Stimulated activated CD4-positive, alpha-beta T cell treated with anti-CD3 and anti-CD28 coated beads, Interleukin-1b, Interleukin-23, amount 100 ng/mL, for 1 hour (primary cell): ENCODE measurements at places on chromosomes 5 and 9.

GRCh38 chr5:41812156-41812555 is 58.1 kb downstream of the OXCT1 start:
- no peak for DNase-seq

GRCh38 chr9:123611226-123611625 is 255.2 kb downstream of the CRB2 start:
- DNase-seq = no peak

DNA sequence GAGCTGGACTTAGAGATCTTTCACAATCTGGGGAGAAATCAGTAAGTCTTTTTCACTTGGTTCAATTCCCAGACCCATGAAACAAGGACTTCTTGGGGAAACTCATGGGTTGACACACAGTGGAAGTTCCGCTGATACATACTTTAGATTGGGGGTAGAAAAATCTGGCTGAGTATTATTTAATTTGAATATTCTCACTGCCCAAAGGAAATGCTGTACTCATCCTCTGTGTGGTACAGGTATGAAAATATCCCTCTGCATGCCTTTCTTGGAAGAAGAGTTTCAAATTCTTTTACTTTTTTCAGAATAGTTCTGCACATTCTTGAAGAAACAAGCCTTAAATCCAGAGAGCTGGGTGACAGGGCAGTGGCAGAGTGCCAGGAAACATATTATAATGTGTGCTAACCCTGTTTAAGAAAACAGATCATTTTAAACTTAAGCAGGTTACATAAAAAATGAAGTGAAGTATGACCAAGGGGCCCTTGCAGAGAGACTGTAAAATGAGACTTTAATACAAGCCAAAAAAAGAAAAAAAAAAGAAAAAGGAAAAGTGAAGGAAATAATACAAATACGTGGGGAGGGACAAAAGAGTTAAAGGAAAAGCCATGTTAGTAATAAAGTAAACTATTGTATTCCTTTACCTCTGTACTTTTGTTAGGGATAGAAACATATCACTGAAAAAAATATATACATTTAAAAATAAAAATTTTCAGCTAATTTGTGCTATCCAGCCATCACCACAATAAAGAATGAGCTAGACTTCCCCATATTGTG is 173.4 kb upstream of the NR3C1 start:
- DNase-seq = no peak

DNA sequence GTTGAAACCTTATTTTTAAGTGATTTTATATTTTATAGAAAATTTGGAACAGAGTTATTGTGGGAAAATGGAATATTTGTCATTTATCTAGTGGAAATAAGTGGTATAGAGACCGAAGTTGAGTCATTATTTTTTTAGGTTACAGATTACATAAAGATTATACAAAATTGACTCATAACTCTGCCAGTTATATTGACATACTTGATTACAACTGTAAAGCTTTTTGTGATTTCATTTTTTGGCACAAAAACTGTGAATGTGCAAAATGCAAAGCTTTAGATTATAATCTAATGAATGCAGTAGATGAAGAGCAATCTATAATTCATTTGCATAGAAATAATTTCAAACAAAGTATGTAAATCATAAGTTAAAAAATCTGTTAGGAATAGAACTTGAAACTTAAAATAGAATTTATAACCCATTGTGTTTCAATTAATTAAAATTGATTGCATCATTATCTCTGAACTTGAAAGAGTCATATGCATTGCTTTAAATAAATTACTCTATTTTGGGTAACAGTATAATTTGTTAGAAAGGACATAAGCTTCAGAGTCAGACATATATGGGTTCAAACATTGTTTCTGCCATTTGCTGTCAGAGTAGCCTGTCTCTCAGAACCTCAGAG is 280.4 kb downstream of the FER start:
- DNase-seq = no peak

DNA sequence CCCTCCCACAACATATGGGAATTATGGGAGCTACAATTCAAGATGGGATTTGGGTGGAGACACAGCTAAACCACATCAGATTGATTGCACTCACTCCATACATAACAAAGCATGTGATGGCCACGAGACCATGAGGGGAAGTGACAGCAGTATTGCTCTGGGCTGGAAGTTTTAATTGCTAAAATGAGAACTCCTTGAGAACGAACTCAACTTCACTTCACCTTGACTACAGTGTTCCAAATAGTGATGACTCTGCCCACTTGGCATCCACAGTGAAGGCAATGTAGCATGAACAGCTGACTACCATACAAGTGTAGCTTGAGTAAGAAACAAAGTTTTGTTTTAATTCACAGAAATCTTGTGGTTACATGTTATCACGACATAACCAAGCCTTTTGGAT is 739 bp upstream of the SPINK7 start:
- no peak for DNase-seq

GRCh38 chr9:132424857-132425674 is 15.1 kb downstream of the CFAP77 start:
- no peak for DNase-seq

- no peak for DNase-seq
Observed at GRCh38 chr9:136949239-136949816, 2.7 kb upstream of the LCN12 start.

- no peak for DNase-seq
Observed at GRCh38 chr9:102700936-102701335, 294.2 kb upstream of the CYLC2 start.

- DNase-seq = no peak
Observed at GRCh38 chr5:35103637-35104299, 56.0 kb upstream of the AGXT2 start.

DNA sequence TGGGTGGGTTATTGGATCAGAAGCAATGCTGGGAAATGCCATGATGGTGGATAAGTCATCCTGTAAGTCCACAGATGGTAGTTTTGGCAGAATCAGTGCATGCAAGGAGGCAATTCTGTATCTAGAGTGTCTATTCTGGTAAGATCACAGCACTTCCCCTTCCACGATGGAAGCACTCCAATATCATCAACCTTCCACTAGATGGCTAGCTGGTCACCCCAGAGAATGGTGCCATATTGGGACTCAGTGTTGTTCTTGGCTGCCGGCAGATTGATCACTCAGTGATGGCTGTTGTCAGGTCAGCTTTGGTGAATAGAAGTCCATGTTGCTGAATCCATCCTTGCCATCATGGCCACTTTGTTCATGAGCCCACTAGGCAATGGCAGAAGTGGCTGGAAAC is 553.5 kb downstream of the CSNK1G3 start:
- no peak for DNase-seq

GRCh38 chr5:67297376-67297775 is 100.8 kb upstream of the CD180 start:
- DNase-seq = no peak

DNA sequence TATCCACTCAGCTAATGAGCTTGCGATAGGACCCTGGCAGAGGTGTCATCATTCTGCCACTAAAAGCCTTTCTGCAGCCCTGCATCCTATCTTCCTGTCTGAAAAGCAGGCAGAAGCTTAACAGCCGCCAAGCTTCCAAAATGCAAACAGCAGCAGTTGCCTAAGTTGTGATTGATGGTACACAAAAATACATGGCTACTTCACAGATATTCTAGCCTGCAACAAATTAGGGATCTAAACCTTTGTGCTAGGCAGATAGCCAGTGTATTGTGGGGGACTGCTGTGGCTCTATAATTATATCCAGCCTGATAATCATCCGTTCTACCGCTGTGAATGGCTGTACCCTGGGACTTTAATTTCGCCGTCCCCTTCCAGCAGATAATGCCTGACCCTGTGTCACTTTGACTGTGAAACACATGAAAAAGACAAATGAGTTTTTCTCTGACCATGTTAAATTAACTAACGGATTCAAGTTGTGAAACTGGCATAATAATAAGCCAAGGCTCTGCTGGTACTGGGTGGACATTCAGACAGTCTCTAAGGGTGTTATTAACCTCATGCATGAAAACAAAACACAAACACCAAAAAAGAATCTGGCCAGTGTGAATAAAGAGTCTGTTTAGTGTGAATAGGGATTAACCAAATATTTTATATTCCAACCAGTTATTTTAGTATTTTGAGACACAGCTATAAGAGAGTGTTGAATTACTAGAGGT is 45.9 kb downstream of the SEMA6A start:
- no peak for DNase-seq

- no peak for DNase-seq
Observed at GRCh38 chr5:150604010-150604409, 36.5 kb upstream of the SYNPO start.

DNA sequence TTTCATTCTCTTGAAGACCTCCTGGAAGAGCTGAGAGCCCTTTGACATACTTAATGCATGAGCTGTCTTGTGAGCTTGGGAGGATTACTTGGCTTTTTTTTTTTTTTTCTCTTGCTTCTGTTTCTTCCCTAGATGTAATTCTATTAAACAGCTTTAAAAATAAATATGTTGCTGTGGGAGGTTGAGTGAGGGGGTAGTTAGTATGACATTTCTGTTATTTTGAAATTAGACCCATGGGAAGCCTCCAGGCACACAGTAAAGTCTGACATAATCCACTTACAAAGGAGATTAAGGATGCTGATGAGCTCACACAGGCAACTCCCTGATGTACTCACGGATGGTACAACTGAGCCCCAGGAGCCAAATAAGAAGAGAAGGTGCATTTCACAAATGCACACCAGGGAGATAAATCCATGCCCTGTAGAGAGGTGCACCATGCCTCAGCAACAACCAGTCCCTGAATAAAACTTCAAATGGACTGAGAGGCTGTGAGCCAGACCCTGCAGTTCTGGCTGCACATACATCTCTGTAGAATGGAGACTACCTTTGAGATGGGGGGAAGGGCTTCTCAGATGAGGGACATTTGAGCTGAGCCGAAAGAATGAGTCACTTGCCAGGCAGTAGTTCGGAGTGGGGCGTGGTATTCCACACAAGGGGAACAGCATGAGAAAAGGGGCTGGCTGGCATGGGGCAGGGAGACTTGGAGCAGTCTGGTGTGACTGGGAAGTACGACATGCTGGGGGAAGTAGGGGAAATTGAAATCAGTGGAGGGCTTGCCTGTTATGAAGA is 68.7 kb downstream of the ACTL7B start:
- no peak for DNase-seq

- DNase-seq = no peak
Observed at GRCh38 chr5:59123595-59124561, 541.0 kb downstream of the RAB3C start.
